Kidney tubule cell (primary cell): ENCODE measurements at places on chromosomes 1 and 21.
A peak's percentile ranks its signal among the peaks of the same experiment; 100 is the strongest.

DNA sequence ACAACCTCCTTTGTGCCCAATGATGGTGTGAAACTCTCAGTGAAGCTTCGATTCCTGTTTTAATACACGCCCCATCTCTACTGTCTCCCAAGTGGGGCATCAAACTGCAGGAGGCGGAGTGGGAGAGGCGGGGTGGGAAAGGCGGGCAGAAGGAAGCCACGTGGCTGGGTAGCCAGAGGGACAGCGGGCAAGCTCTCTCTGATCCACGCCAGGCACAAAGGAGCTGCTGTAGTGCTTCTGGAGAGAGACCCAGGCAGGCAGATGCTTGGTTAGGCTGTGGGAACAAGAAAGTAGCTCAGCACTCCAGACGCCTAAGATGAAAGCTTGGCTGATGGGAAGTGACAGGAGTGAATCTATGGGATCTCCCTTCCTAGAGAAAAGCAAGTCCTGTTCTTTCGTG, 25.7 kb downstream of the TRIM67 start:
- DNase-seq = no peak

DNA sequence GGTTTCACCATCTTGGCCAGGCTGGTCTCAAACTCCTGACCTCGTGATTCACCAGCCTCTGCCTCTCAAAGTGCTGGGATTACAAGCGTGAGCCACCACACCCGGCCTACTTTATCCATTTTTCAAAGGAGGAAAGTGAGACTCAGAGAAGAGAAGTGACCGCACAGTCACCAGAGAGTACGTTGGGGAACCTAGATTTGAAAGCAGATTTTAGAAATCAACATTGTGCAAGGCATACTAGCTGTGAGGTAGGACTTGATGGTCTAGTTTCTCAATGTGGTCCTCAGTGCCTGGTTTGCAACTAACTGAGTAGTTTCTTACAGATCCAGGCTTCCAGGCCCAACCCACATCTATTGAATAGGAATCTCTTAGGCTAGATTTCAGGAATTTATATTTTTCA, 1.7 kb upstream of the PRCC start:
- DNase-seq = no peak

GRCh38 chr21:33123374-33124123, 53.6 kb downstream of the OLIG1 start:
- peak; percentile 71 for DNase-seq

DNA sequence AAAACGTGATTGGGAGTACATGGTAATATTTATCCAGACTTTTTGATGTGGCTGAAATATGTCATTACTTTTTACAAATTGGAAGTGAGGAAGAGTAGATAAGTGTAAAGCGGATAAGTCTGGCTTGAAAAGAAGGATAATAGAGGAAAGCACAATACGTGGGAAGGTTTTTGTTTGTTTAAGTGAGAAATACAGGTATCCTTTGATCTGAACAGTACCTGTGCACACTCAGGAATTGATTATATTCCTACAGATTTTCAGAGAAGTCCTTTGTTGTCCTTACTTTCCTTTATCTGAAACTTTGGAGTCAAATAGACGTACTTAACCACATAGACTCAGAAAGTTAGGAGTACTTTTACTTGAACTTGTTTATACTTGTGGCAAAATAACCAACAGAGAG, 20.2 kb downstream of the CCDC18 start:
- DNase-seq = no peak

DNA sequence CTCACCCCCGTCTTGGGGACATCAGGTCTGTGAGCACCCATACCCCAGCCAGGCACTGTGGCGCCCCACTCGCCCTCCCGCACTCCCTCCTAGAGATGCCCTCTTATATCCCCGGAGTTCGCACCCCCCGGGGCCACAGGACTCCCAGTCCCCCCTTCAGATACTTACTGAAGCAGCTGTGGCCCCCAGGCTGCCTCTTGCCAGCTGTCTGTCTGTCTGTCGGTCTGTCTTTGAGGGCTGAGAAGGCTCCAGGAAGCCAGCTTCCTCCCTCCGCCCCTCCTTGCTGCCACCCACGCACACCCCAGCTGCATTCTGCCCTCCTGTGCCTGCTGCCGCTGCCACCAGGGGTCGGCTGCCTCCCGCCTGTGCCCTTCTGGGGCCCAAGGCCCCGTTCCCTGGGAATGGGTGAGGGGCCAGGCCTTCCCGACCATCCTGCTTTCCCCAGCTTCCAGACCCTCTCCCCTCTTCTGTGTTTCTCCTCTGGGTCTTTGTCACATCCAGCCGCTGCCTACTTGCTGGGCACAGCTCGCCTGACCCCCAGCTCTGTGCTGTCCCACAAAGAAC, at the start of gene PTPN7:
PTPN7 (minus strand) TSS at position 226 of the 564 bp plus-strand sequence. CDS start 1,200 bp downstream, outside the sequence.
- DNase-seq = no peak

- no peak for DNase-seq
Measured at GRCh38 chr1:226486161-226486560, 62.4 kb upstream of the STUM start.

DNA sequence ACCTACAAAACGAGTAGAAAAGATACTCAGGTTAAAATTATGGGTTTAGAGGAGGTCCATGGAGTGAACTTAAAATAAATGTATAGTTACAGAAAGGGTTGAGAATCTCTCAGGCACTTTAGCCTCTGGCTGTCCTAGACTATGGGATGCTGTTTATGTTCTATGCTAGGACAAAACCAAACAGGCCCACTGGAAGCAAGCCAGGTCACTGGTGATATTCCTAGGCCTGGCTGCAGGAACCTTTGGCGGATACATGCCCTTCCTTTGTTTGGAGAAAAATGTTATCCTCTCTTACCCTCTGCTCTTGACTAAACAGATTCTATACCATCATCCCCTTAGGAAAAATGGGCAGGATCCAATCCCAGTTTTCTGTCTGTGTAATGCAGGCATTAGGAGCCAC, 90.7 kb upstream of the DUSP10 start:
- no peak for DNase-seq

DNA sequence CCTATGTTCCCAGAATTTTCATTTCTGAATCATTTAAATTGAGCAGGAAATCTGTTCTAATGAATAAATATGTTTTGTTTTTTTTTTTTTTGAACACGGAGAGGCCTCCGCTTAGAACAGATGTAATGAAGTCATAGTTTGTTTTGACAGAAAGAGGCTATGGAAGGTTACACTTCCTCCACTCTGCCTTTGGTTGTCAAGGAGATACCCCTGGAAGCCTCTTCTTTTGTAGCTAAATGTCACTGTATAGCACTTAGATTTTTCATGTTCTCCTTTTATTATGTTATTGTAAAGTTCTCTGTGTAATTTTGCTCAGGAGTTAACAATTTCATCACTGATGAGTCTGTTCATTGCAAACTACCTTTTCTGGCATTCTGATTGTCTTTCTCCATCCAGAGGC, 22.7 kb upstream of the GNG12 start:
- DNase-seq = no peak

GRCh38 chr1:44641126-44642102, 32.9 kb downstream of the TMEM53 start:
- no peak for DNase-seq

- DNase-seq = peak; percentile 37
Measured at GRCh38 chr1:213070406-213070805, 19.4 kb downstream of the RPS6KC1 start.

DNA sequence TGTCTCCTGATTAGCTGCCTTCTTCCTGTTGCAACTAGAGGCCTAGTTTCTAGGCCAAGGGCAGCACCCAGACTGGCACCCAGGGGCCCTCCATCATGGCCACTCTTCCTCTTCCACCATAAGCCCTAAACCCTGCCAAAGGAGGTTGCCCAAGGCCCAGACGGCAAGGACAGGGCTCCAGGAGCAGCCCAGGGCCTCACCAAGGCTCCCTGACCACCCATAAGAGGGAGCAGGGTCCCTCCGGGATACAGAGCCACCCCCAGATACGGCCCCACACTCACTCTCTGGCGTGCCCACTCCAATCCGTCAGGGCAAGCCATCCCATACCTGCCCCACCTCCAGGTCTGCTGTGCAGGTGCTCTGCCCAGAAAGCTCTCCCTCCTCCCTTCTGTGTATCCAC, 79.9 kb downstream of the ITPKB start:
- no peak for DNase-seq

DNA sequence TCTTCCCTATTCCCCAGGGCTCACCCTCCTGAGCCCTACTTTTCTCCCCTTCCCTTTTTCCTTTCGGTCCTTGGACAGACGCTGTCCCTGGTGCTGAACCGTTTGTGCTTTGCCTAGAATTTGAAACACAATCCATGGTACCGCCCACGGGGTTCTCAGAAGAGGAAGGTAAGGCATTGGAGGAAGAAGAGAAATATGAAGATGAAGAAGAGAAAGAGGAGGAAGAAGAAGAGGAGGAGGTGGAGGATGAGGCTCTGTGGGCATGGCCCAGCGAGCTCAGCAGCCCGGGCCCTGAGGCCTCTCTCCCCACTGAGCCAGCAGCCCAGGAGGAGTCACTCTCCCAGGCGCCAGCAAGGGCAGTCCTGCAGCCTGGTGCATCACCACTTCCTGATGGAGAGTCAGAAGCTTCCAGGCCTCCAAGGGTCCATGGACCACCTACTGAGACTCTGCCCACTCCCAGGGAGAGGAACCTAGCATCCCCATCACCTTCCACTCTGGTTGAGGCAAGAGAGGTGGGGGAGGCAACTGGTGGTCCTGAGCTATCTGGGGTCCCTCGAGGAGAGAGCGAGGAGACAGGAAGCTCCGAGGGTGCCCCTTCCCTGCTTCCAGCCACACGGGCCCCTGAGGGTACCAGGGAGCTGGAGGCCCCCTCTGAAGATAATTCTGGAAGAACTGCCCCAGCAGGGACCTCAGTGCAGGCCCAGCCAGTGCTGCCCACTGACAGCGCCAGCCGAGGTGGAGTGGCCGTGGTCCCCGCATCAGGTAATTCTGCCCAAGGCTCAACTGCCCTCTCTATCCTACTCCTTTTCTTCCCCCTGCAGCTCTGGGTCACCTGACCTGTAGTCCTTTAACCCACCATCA, 10.4 kb downstream of the BCAN start:
- peak; percentile 28 for DNase-seq

DNA sequence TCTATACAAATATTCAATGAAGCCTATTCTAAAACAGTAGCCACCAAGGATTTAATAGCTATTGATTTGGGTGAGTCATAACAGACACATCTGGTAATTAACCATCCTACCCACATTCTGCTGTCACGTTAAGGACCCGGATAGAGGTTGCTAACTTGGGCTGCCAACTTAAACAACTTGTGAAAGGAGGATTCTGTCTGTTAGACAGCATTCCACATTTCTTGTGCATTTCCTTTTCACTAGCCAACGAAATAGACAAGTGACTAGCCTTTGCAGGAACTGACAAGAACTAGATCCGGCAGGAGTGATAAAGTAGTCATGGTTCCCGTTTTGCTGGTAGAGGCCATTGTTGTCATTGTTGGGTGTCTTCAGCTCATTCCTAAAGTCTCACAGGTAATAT, 9.5 kb downstream of the DSCAM start:
- DNase-seq = no peak

DNA sequence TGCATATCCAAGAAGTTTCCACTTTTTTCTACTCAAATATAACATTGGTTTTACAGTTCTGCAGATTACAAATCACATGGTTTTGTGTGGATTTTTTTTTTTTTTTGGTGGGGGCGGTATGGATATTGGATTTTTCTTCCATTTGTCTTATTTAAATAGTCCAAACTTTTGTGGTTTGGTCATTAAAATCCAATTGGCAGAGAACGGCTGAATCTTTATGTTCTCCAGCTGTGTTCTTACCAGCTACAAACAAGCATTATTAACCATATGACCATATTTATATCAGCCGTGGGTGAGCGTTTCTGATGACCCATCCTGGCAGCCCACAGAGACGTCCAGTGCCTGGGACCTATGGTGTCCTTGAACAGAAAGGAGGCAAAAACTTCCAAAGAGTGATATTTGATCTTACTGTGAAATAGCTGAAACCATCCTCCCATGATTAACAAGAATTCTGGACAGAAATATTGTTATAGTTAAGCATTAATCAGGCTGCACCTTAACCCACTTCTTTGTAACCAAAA, 200.4 kb downstream of the LYPLAL1 start:
- DNase-seq = no peak

DNA sequence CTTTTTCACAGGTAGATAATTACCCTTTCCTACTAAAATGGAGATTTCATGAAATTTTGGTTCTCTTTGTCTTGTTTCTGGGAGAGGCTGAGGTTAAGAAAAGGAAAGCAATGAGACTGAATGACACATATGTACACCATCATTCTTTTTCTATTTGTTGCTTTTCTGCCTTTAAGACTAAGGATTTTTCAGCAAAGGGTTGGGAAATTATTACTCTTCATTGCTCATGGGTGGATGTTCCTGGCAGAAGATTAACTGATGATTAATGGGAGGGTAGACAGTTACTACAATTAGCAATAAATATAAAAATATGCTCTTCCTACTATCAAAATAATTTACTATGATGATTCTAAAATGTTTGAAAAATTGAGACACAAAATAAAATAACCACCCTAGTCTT, 316.5 kb upstream of the USP24 start:
- DNase-seq = peak; percentile 57

GRCh38 chr1:25676488-25676887, 59.9 kb downstream of the MAN1C1 start:
- peak; percentile 49 for DNase-seq

- no peak for DNase-seq
Measured at GRCh38 chr1:237327061-237327460, 285.1 kb downstream of the RYR2 start.

DNA sequence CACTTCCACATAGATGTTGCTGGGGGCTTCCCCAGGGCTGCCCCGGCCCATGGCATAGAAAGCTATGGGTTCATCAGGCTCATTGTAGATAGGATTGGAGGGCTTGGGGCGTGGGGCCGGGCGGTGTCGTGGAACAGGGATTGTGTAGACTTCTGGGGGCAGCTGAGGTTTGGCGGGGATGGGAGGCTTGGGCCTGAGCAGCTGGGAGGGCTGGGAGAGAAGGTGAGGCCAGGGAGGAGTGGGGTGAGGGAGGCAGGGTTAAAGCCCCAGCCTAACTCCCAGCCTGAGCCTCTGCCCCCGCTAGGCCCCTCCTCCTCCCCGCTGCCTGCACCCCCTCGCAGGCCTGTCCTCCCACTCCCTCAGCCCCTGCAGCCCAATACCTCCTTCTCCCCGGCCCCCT, 7.4 kb downstream of the SH2D2A start:
- DNase-seq = no peak

GRCh38 chr1:15381805-15382204, 27.9 kb upstream of the EFHD2 start:
- no peak for DNase-seq

DNA sequence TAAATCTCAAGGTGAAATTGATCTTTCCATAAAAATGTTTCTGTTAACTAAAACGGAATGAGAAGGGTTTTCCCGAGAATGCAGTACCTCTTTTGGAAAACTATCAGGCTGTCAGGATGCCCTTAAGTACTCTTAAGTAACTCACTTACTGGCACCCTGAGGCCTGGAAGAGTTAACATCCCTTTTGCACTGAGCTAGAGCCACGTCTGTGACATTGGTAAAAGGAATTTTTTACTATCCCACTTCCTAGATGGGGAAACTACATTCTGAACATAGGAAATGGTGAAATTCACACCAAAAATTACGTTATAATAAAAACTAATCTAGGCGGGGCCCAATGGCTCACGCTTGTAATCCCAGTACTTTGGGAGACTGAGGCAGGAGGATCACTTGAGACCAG, 39.7 kb upstream of the MAP10 start:
- peak; percentile 69 for DNase-seq
